COLO829 (cell line): ENCODE measurements at places on chromosomes 4 and X.

GRCh38 chr4:29009908-29010307, 1710.3 kb upstream of the PCDH7 start:
- no peak for DNase-seq

DNA sequence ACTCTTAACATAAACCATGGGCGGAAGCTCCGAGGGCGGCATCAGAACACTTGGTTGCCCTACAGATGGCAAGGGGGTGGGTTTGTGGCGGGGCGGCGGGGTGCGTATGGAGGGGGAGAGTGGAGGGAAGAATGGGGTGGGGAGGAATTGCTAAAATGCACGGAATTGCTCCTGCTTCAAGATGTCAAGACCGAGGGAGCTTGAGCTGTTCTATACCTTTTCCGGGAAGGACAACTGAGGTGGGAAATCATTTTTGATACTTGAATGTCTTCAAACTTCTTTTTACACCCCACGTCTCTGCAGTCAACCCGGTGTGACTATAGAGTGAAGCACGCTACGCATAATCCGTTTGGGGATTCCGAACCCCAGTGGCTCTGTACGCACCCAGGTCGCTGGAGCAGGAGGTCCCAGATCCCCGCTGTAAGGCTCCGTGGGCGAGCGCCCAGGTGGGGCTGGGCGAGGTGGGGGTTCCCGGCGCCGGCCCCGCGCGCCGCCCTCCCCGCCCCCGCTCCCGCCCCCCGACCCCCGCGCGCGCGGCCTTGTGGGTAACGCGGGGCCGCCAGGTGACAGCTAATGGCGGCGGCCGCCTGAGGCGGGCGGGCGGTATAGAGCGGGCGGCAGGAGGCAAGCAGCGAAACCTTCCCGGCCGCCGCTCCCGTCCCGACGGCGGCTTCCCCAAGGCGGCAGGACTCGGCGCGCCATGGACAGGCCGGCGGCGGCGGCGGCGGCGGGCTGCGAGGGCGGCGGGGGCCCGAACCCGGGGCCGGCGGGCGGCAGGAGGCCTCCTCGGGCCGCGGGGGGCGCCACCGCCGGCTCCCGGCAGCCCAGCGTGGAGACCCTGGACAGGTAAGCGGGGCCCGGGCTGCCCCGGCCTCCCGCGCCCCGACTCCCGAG, at the start of gene MTMR1:
MTMR1 (plus strand) TSS at position 566 of the 894 bp plus-strand sequence; CDS start at position 701, 135 bp downstream.
- DNase-seq = no peak

DNA sequence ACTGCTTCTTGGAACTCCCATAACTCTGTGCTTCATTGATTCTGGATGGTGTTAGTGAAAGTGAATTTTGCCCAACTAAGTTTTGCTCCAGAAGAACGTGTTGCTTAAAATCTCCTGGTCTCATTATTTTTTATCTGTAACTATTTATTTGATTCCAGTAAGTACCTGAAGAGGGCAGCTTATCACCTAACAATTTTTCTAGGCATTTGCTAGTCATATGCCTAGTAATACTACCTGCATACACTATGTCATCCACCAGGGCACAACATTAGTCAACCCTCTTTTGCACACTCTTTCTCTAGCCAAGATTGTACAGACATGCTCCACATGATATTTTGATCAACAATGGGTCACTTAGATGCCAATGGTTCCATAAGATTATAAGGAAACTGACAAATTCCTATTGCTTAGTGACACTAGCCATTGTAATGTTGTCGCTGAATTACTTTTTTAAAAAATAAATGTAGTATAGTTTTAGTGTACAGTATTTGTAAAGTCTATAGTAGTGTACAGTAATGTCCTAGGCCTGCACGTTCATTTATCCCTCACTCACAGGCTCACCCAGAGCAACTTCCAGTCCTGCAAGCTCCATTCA, 499.9 kb upstream of the AADAT start:
- DNase-seq = peak; percentile 73

- DNase-seq = no peak
Observed at GRCh38 chr4:55143858-55144257, 18.5 kb upstream of the KDR start.

- DNase-seq = no peak
Observed at GRCh38 chr4:99800332-99801004, 16.2 kb upstream of the DAPP1 start.

DNA sequence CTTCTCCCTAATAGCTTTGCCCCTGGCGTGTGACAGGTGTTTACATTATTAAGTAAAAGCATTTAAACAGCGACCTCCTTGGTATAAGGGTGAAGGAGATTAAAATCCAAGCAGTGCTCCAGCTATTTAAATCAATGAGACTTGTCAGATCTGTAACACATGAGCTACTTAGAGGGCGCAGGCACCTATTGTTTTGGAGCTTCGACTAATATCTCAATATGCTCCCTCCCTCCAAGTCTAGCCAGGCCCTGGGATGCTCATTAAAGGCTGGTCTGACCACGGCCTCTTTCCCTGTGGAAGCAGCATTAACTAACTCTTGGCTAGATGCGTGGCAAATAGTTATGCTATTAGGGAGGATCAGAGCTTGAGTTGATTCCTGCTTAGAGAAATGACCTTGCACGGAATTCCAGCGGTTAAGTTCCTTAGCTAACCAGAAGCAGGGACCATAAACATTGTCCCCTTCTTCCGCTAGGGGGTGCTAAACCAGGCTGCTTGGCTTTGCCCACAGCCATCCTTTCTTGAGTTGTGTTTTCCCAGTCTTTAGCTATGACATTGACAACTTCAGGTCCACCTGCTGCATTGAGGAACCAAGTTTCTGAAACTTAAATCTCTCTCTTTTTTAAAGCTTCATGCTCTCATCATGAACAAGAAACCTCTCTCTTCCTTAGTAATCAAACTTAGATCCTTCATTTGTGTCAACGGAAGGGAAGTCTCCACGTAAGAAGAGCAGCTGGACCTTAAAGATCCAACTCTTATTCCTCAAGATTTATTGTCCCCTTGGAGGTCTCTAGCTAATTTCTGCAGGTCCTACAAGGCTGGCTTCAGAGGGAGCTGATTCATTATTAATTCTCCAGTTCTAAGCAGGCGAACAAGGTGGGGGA, 80.7 kb upstream of the IGFBP7 start:
- DNase-seq = peak; percentile 43
